Stimulated activated CD4-positive, alpha-beta T cell treated with anti-CD3 and anti-CD28 coated beads, Interleukin-1b, Interleukin-23, amount 100 ng/mL, for 1 hour (primary cell): ENCODE measurements at places on chromosomes 12 and 14.

GRCh38 chr14:26811756-26812305, 214.0 kb upstream of the NOVA1 start:
- no peak for DNase-seq

- DNase-seq, result no peak
Measured at GRCh38 chr12:15580431-15580830, 208.8 kb downstream of the EPS8 start.

DNA sequence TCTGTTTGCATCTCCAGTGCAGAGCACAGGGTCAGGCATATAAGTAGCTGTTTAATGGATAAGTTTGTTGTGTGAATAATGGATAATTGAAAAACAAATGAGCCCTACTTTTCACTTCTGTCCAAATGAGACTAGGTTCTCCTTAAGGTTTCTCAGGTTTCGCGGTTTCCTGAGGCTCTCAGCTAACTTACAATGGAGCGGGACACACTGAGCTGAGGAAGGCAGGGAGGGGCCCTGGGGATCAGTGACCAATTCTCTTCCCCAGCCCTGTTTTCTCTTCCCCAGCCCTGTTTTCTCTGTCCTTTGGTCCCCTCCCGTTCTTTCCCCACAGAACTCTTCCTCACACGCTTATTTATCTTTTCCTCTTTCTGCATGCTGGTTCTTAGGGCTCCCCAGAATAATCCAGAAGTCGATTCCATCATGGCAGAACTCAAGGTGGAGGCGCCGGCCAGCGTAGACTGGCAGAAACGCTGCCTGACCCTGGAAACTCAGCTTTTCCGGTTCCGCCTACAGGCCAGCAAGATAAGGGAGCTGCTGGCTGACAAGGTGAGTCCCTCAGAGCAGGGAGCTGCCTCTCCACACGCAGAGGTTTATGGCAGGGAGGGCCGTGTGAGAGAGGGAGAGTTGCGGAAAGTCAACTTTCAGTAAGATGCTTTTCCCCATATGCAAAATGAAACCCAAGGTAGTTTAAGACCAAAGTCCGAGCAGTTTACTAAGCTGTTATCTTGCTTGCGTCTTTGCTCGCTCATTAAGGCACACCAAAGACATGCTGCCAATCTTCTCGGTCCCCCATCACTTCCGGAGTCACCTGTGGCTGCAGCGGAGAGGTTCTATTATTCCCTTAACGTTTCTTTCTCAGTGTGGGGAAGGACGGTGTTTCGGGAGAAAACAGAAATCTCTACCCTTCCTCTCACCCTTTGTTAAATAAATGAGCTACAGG, 8.6 kb downstream of the PLEKHH1 start:
- DNase-seq, result no peak

DNA sequence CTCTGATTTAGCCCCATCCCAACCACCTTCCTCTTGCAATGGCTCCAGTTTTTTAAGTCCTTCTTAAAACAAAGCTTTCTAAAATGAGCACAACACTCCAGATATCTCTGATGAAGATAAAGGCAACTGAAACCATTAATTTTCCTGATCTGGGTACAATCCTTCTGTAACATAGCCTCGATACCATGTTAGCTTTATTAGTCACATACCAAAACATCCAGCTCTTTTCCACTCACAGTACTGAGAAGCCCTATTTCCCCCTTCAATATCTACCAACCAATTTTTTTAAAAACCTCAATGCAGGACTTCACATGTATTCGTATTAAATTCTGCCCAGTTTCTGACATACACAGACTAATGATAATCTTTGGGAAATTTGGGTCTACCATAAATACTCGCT, 105.9 kb downstream of the MED13L start:
- no peak for DNase-seq

GRCh38 chr14:62654641-62655040, 390.6 kb downstream of the KCNH5 start:
- no peak for DNase-seq
